ENCODE measurements at places on chromosomes 1 and 21. TPM values are rescaled to one million over a fixed set of nuclear protein-coding genes. Genes with fewer than 3 reads are reported as not detected.

The HSPG2 gene
- polyA plus RNA-seq, result 42.7 TPM

The EFNA4 gene
- polyA plus RNA-seq, result 6.1 TPM

DNA sequence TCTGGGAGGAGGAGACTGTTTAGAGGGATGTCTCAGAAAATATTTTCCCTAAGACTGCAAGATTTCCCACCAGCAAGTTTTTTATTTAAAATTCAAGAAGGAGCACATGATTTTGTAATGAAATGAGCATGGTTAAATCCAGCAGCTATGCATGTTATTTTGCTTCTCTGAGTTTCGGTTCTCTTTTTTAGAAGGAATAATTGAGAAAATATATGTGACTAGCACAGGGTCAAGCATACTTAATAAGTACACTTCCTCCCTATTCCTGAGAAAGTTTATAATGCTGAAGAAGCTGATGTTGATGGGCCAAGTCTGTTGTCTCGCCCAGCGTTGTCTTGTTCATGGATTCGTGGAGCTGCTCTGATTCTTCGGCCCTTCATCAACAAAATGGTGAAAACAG is 51.2 kb downstream of the EXO1 start:
- DNase-seq, result no peak

GRCh38 chr1:239763850-239764249 is 327.8 kb upstream of the FMN2 start:
- DNase-seq, result peak; percentile 5

DNA sequence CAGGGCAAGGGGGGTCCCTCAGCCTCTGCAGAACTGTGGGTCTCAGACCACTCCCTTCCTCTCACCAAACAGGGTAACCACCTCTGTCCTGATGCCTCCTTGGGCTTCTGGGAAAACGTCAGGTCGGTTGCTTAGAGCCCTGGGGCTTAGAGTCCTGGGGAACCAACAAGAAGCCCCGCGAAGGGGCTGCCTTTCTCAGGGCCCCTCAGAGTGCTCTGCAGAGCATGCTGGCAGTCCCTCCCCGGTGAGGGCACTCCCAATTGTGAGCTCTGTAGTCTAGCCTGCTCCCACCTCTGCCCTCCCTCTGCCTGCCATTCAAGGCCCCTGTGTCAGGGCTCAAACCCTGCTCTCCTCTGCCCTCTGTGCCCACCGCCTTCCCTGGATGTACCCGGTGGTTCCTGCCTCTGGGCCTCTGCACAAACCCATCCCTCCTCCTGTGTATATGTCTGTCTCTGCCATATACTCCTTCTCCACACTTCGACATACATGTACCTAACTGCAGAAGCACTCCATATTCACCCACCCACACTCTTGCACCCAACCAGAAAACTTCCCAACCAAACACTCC is 92.3 kb downstream of the DMRTB1 start:
- DNase-seq, result no peak

The PLA2G2A gene
- not detected for polyA plus RNA-seq

The PTPN7 gene
- not detected for polyA plus RNA-seq

GRCh38 chr1:212228591-212229119 is 56.6 kb upstream of the PPP2R5A start:
- peak; percentile 43 for DNase-seq

DNA sequence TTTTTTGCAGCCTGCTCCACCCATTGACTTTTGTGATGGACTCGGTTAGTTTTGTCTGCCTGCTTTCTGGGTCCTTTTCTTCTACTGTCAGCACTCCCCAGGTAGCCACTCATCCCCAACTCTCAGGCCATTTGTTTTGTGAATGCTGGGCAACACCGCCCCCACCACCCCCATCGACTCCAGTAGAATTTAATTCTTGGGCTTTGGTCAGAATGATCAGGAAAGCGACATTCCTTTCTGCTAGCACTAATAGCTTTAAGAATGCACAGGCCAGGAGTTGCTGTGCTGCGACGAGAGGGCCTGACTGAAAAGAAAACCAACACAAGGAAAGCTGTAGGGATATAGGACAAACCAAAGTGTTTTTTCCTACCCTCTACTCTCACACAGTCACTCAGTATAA is 144.4 kb downstream of the CDC7 start:
- no peak for DNase-seq

DNA sequence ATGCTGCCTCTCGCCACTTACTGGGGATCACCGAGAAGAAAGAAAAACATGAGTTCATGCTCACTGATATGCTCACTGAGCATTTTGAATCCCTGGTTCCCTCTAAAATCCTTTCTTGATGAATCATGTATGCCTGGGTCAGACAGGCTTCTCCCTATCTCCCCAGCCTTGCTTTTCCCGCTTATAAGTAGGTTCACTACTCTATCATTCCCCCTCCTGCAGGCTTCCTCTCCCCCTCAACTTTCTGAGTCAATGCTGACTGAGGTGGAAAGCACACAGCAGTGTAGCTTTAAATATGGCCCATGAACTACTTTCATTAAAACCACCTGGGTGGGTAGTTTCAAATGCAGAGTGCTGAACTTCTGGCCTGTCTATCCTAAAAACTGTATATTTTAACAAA is 41.7 kb downstream of the FMO4 start:
- DNase-seq, result no peak

GRCh38 chr1:222757646-222758268 is 20.8 kb downstream of the FAM177B start:
- DNase-seq, result no peak

- DNase-seq, result no peak
Measured at GRCh38 chr1:217526636-217527035, 104.3 kb downstream of the GPATCH2 start.

DNA sequence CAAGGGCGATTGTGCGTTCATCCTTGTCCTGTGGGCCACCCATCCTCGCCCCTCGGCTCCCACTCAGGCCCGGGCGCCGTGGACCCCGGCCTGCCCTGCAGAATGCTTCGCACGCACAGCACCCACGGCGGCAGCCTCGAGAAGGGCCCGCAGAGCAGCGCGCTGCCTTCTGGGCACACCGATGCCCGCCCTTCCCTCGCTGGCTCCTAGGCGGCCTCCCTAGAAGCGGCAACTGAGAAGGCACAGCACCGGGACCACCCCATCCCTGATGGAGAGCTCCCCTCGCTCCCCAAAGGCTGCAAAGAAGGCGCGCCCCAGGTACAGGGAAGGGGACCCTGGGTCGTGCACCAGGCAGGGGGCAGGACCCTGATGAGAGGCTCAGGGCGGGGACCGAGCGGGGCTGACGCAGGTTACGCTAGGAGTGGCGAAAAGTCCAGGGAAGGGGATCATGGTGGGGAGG is 971 bp downstream of the CAPZB start:
- DNase-seq, result no peak

The THEM5 gene
- not detected for polyA plus RNA-seq

DNA sequence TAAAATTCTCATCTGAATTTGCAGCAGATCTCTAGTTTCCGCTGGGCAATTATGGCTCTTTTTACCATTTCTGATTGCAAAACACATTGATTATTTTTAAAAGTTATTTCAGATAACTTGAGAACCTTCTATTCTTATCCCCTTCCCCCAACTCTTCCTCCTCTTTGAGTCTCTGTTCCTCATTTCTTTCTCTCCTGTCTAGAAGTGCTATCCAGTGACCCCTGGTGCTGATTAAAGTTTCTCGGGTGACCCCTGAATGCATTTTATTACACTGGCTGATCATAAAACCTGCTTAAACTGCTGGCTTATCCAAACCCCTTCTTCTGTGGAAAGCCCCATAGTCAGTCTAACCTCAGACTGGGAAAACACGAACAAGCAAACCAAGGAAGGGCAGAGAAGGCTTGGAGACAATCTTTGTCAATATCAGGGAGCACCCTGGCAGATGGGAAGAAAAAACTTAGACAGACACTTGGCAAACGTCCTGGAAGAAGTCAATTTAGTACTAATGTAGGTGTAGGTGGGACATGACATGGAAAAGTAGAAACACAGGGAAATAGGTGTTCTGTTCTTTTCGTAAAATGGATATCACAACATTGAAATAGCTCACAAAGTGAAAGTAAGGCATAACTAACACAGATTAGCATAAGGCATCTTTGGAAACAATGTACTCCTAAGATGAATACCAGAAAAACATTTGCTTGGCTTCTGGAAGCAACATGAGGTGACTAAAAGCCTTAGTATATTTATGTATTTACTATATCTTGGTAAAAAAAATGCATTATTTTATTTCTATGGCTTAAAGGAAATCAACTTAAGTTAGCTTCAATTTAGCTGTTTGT is 61.4 kb downstream of the GORAB start:
- DNase-seq, result no peak

DNA sequence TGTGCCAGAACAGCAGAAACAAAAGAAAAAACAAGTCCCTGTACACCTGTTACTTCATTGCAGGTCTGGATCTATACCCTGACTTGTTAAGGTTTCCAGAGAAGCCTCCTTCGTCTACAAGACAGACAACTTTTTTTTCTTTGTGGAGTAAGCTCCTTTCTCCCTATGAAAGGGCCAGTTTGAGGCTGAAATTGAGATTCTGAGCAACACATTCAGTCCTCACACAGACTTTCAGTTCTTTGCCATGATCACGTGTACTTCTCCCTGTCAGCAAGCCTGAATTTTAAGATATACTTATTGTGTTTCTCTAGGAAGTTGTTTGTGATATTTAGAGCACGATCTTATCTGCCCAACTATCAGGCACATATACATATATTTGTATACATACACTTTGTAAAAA is 374.0 kb downstream of the NTNG1 start:
- no peak for DNase-seq

DNA sequence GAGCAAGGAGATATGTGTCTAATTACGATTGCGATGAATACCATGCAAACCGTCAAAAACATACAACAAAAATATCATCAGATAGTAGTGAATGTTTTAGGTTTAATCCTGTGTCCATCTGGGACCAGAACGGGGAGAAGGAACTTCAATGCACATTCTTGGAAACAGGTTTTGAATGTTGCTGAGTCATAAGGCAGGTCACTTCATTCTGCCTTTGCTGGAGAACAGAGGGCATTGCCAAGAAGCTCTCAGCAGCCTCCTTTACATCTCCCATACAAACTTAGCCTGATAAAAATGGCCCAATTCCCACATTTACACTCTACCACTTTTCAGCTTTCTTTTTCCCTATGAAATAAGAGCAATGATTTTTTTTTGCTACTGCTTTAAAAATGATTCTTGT is 78.0 kb upstream of the KCNJ6 start:
- no peak for DNase-seq

GRCh38 chr1:168932539-168932938 is 174.0 kb upstream of the ATP1B1 start:
- DNase-seq, result no peak

The FCN3 gene
- not detected for polyA plus RNA-seq

The C1orf216 gene
- polyA plus RNA-seq, result 18.0 TPM

DNA sequence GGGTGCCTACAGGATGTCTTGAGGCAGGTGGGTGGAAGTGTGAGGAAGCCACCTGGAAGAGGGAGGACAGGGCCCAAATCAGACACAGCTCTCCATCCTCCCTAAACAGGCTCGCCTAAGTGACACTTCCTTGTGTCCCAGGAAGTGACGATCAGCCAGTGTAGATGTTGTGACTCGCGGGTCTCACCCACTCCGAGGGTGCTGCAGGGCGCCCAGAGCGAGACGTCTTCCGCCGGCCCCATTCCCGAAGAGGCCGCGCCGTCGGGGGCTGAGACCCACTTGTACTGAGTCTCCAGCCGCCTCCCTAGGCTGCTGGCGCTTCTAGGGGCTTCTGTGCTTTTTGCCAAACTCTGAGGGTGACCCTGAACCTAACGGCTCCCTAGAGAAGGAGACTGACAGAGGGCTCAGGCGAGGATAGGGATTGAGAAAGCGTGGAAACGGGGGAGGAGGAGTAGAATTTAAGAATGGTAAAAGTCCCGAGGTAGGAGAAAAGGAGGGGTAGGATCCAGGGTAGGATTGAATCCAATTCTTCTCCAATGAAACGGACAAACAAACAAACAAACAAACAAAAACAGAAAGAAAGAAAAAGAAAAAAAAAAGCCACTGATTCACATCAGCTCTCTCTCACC is 543 bp upstream of the MARK1 start:
- DNase-seq, result no peak

The APOBEC4 gene
- polyA plus RNA-seq, result not detected

The ENO1 gene
- polyA plus RNA-seq, result 2,952 TPM
